ENCODE measurements at places on chromosomes 16 and 17.
A peak's percentile ranks its signal among the peaks of the same experiment; 100 is the strongest.

DNA sequence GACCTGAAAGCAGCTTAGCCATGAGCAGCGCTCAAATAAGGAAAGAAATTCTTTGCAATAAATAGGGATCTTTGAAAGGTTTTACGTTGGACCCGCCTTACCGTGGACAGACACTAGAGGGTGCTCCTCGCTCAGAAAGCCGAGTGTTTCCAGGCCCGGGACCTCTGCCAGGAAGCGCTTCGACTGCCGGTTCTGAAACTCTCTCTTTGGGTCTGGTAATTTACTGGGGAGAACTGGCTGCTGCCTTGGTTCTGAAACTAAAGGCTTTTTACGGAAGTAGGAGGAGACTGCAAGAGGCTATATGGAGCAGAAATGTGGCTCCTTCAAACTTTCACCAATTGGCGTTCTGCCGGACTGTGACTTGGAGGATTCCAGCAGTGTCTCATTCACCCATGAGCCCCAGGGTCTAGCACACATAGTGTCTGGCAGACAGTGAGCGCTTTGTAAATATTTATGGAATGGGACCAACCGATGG is 45.6 kb upstream of the HOXB9 start:
- peak; percentile 20 for DNase-seq

DNA sequence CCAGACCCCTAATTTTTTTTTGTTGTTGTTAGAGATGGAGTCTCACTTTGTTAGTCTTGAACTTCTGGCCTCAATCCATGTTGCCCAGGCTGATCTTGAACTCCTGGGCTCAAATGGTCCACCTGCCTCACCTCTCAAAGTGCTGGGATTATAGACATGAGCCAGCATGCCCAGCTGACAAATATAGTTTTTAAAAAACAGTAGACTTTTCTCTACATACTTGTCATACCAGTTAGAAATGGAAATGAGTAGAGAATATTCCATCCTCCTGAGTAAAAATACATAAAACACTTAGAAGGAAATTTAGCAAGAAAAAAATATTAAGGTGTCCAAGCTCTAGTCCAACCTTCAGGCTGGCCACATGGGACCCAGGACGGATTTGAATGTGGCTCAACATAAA is 21.4 kb downstream of the C16orf78 start:
- DNase-seq = no peak

DNA sequence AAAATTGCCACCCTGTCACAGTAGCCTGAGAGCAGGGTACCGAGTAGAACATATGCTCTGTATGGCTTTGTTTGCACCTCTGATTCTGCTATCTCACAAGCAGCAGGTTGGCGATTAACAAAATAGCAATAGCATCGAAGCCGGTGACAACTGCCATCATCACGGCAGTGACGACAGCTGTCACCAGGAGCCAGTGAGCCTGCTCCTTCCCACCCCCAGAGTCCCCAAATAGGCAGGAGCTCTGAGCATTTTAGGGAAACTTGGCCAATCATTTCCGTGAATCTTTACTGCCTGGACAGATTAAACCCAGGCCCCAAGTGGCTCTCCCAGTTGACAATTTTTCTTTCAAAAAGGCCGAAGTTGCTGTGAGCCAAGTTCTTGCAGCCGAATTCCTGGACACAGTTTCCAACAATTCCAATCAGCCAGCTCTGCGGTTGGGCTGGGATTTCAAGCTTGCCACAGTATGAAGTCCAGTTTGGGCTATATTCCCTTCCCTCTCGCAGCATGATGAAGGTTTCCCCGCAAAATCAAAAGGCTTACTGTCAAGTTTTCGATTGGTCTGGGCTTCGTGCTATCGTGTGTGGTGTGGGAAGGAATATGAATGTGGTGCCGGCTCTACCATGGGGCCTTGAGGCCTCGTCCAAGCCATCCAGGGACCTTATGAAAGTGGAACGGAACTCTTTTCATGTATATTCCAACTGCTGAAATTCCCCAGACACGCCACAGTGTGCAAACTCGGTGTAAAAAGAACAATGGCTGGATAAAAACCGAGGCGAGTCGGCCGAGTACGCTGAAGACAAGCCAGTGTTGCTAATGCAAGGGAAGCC is 186.6 kb downstream of the C16orf78 start:
- no peak for DNase-seq

- DNase-seq = peak; percentile 52
Observed at GRCh38 chr17:45640141-45640850, 143.8 kb upstream of the CRHR1 start.

Data from stimulated activated naive B cell treated with anti-CD40 and anti-IgM and Interleukin-4, amounts not matched to agents 10 μg/mL and 1 μg/mL and 100 μg/mL, for 72 hours (primary cell).